ENCODE measurements at places on chromosomes 2 and 18.
A peak's percentile ranks its signal among the peaks of the same experiment; 100 is the strongest.

- DNase-seq: no peak
Observed at GRCh38 chr2:8587920-8588830, 93.7 kb upstream of the ID2 start.

DNA sequence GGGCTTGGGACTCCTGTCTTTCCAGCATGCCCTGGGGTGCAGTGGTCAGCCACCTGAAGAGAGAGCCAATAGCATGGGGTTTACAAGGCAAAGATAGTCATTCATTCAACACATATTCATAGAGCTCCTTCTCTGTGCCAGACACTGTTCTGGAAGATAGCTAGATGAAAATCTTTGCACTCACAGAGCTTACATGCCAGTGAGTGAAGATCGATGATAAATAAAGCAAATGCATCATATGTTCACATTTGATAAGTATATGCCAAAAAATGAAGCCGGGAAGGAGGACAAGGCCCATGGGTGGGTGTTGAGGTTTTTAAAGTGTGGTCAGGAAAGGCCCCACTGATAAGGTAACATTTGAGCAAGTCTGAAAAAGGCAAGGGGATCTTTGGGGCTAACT is 130.8 kb upstream of the CDCA7 start:
- DNase-seq: no peak

GRCh38 chr2:39938035-39938835 is 159.2 kb upstream of the THUMPD2 start:
- no peak for DNase-seq

GRCh38 chr18:62663731-62664336 is 51.5 kb upstream of the PHLPP1 start:
- DNase-seq: no peak

DNA sequence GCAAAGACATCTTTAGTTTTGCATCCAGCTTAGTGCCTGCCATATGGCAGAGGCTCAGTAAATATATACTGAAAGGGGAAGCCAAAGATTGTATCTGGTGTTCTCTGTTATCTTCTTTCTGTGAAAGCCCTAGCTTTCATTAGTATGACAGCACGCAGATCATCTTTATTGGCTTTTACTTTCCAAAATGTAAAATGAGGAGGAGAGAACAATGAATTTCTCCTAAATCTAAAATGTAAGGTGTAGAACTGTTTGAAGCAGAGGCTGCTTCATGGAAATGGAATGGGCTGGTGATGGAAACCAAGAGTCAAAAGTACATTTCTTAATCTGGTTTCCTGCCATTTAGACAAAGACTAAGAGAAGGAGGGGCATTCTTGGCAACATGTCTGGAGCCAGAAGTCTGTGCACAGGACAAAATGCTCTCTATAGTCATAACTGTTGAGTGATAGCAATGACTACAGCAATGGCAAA is 1029.9 kb upstream of the PIK3C3 start:
- no peak for DNase-seq

DNA sequence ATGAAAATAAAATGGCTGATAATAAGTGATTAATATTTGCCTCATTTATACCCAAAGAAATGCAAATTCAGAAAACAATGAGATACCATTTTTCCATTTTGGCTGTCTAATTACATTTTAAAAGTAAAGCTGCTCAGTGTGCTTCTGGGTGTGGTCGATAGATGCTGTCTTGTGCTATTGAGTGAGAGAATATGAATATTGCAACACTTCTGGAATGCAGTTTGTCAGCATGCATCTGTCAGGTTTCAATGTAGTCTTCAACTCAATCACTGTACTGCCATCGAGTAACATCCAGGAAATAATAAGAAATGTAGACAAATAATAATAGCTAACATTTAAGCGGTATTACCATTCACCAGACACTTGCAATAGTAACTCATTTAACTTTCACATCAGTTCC is 3.9 kb downstream of the IL18R1 start:
- no peak for DNase-seq

DNA sequence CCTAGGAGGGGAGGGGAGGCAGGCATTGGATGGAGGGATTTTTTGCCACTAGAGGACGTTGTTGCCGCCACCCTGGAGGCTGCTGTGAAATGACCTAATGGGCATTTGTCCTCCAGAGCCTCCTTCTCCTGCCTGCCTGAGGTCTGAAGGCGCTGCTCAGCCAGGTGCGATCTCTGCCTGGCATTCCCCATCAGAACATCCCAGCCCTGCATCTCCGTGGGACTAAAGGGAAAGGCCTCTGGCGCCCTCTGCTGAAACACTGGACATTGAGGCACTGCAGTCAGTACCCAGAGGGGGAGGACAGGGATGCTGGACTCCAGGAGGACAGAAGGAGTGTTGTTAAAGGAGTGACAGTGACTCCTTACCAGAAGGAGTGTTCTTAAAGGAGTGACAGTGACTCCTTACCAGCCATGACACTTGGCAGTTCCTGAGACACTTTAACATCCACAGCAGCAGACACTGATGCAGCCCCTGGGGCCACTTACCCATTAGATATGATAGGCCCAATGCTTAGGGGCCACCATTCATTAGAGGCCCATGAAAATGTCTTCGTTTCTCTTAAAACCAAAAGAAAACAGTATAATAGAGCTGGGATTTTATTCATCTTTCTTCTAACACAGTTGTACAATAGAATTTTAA is 17.0 kb downstream of the THNSL2 start:
- peak; percentile 78 for DNase-seq

DNA sequence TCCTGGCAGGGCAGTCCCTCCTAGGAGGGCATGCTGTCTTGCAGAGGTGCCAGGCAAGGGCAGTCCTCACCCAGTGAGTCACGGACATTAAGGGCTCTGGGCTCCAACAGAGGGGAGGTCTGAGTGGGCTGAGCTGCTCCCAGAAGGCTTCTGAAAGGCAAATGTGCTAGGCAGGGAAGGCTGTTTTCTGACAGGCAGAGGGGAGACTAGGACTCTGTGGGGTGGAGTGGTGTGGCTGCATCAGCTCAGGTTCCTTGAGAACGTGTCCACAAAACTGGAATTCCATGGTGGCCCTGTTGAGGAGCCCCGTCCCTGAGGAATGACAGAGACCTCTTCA is 283.5 kb downstream of the MYCN start:
- no peak for DNase-seq

DNA sequence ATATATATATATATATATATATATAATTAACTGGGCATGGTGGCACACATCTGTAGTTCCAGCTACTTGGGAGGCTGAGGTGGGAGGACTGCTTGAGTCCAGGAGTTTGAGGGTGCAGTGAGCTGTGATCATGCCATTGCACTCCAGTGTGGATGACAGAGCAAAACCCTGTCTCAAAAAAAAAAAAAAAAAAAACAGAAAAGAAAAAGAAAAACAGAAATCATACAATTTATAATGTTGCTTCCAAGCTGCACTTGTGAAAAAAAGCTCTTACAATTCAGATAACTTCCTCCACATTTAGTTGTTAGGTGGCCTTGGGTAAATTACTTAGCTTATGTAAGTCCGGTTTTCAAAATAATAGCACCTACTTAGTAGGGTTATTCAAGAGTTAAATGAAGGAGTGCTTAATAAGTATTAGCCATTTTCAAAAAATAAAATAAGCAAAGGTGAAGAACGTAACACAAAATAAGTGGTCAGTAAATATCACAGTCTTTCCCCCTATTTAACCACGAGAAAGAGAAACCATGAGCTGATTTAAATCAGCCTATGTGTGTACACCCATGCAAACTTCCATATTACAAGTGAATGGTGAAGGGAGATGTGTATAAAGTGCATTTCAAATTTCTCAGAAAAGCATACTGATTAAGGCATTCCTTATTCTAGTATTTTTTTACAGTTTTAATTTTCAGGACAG is 2.3 kb downstream of the WIPF1 start:
- no peak for DNase-seq

GRCh38 chr2:141437521-141437920 is 693.3 kb downstream of the LRP1B start:
- DNase-seq: no peak

DNA sequence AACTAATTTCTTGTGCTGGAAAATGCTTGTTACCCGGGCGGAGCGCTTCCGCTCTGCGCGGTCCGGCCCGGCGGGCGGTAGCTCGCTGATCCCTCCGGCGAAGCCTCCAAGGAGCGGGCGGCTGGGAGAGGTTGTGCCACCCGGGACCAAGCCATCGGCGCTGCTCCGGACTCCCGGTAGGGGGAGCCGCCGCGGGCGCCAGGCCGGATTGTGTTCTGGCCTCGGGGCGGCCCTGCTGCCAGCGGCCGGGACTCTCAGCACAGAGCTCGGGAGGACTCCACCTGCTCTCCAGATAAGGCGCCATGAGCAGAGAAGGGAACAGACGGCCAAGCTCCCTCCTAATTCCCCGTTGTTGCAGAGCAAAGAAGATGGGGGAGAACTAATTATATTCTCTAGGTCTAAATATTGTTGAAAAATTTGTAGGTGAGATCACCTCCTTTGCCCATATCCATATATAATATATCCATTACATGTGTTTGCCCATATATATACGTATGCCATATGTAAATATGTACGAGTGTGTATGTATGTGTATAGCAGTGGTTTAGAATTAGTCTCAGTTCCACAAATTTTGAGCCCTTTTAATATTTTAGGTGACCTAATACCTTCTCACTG is 13.8 kb upstream of the SATB2 start:
- no peak for DNase-seq

- no peak for DNase-seq
Observed at GRCh38 chr18:6728331-6728730, 1.2 kb upstream of the ARHGAP28 start.

GRCh38 chr18:59769129-59769865 is 72.1 kb upstream of the CCBE1 start:
- no peak for DNase-seq

GRCh38 chr2:58852905-58853304 is 611.8 kb upstream of the FANCL start:
- no peak for DNase-seq

GRCh38 chr2:64225491-64225890 is 81.3 kb upstream of the PELI1 start:
- no peak for DNase-seq

DNA sequence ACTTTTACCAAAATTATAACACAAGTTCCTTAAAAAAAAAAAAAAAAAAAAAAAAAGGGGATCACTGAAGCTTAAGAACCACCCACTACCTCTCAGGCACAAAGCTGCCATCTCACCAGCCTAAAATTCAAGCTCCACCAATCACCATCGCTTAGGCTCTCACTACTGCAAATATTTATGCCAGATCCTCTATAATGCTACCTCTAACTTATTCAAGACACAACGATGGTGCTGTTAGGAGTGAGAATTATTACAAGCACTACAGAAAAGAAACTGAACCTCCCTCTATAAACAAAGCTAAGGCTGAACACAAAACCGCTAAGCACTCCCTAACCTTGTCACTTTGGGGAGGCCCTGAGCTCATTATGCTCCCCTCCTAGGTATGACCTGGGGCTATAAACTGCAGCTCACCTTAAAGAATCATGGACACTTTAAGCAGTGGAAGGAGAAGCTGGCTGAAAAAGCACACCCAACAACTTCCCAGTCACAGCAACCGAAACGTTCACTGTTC is 3.6 kb downstream of the FZD5 start:
- DNase-seq: no peak

DNA sequence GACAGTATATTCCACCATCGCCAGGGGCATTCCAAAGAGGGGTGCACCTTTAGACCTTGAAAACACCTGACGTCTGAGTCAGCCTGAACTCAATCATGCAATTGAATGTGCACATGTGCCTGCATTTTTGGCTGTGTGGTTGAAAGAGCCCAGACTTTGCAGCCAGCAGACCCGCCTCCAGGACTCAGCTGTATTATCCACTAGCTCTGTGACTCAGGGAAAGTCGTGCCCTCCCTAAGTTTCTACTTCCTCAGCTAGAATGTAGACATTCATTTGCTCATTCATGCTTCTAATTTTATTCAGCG is 94.2 kb downstream of the LRRC30 start:
- DNase-seq: no peak

- DNase-seq: no peak
Observed at GRCh38 chr2:111701266-111701665, 182.7 kb downstream of the ANAPC1 start.

- DNase-seq: no peak
Observed at GRCh38 chr2:23530909-23531276, 145.9 kb downstream of the KLHL29 start.

DNA sequence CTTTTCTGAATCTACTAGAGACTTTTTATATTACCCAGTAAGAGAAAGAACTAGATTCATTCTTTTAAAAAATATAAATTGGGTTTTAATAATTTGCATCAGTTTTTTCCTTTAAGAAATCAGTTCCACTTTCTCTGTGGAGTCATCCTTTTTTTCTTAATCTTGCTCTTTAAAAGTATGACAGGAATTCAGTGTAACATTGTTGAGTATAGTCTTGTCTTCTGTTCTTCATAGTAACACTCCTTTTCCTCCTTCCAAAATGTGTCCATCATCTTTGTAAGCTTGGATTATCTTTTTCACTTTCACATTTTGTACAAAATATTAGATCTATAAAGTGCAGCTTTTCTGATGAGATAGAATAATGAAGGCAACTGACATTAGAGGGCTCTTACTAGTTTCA is 135.4 kb downstream of the HAUS1 start:
- no peak for DNase-seq

GRCh38 chr2:151111599-151112278 is 149.9 kb downstream of the RBM43 start:
- no peak for DNase-seq

GRCh38 chr2:217386041-217386440 is 526.2 kb upstream of the TNP1 start:
- DNase-seq: no peak

DNA sequence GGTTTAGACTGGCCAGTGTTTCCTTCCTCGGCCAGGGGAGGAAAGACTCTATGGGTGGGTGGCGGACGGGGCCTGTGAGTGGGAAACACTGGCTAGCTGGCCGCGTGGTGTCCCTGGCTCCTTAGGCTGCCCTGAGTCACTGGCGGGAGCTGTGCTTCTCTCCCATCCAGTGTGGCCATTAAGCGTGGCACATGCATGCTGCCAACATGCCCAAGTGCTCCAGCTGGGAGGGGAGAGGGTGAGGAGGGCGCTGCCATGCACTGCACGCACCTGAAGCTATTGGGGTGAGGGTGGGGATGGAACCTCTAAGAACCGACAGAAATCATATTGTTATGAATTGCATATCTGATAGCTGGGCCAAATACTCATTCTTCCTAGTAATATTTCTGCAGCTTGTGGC is 270.8 kb downstream of the CALCRL start:
- no peak for DNase-seq

DNA sequence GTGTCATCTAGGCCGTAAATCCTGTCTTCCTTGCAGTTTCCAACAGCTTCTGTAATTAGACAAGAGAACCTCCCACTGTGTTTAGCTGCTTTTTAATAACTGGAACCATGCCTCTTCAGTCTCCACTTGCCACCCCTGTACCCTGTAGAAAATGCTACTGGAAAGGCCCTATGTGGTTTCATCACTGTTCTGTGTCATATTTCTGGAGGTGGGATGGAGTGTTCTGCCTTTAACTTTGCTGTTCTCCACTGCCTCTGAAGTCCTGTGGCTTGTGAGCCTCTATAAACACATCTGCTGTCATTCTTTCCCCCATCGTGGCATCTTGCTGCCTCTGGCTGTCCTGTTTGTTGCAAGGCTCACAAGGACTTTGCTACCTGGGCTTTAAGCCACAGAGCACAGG is 17.9 kb downstream of the MGAT5 start:
- DNase-seq: no peak

Data from NCI-H2081 (cell line).